ENCODE measurements at places on chromosomes 3 and 15. TPM values are rescaled to one million over a fixed set of nuclear protein-coding genes. Genes with fewer than 3 reads are reported as not detected.

The MRAS gene
- total RNA-seq = 15.0 TPM

The BOC gene
- 1.0 TPM for total RNA-seq

The STAB1 gene
- total RNA-seq = 0.50 TPM

The CLRN1 gene
- total RNA-seq = not detected

The SCAANT1 gene
- not detected for total RNA-seq

The NR2F2 gene
- total RNA-seq = 21.4 TPM

The LRRK1 gene
- total RNA-seq = 2.8 TPM

The CHDH gene
- 0.34 TPM for total RNA-seq

The GOLGA8M gene
- not detected for total RNA-seq

The PGBD4 gene
- total RNA-seq = 0.67 TPM

The OSTN gene
- not detected for total RNA-seq

The DGKG gene
- 0.50 TPM for total RNA-seq

The NR2E3 gene
- not detected for total RNA-seq

The PRTG gene
- total RNA-seq = 4.2 TPM

The SLC22A14 gene
- not detected for total RNA-seq

The CCDC33 gene
- total RNA-seq = under 0.01 TPM

The CCNB2 gene
- 141 TPM for total RNA-seq

The CTXN2 gene
- not detected for total RNA-seq

The NUP210 gene
- not detected for total RNA-seq

The ACOX2 gene
- total RNA-seq = 6.4 TPM

The DPPA4 gene
- 1.2 TPM for total RNA-seq

The C3orf85 gene
- not detected for total RNA-seq

The GXYLT2 gene
- 15.0 TPM for total RNA-seq

The SLC51A gene
- total RNA-seq = not detected

The HTR3E gene
- not detected for total RNA-seq

The IQCF5 gene
- not detected for total RNA-seq

The PLA1A gene
- total RNA-seq = not detected

The SI gene
- total RNA-seq = not detected

The CGNL1 gene
- total RNA-seq = under 0.01 TPM

The SAMMSON gene
- not detected for total RNA-seq

The SERINC4 gene
- total RNA-seq = 0.15 TPM

The ACAD11 gene
- 19.5 TPM for total RNA-seq

The MYLK gene
- total RNA-seq = 149 TPM

The DUOXA2 gene
- total RNA-seq = not detected

The CELF6 gene
- not detected for total RNA-seq

The CD96 gene
- not detected for total RNA-seq

The GPR171 gene
- not detected for total RNA-seq

The RETNLB gene
- not detected for total RNA-seq

The HERC2 gene
- total RNA-seq = 17.1 TPM

The INSYN1 gene
- total RNA-seq = 0.30 TPM

The PP2D1 gene
- not detected for total RNA-seq

The ABCF3 gene
- total RNA-seq = 29.9 TPM

The PLCH1 gene
- total RNA-seq = 0.30 TPM

The CHRNA7 gene
- not detected for total RNA-seq

The COL6A5 gene
- not detected for total RNA-seq

All from bronchus fibroblast of lung (primary cell).